ENCODE measurements at places on chromosomes 4 and X.

- DNase-seq: no peak
Measured at GRCh38 chr4:64158648-64159326, 250.5 kb downstream of the TECRL start.

- no peak for DNase-seq
Measured at GRCh38 chr4:150068300-150068960, 9.8 kb upstream of the DCLK2 start.

GRCh38 chr4:156377036-156377710 lies 423.5 kb upstream of the CTSO start:
- DNase-seq: no peak

DNA sequence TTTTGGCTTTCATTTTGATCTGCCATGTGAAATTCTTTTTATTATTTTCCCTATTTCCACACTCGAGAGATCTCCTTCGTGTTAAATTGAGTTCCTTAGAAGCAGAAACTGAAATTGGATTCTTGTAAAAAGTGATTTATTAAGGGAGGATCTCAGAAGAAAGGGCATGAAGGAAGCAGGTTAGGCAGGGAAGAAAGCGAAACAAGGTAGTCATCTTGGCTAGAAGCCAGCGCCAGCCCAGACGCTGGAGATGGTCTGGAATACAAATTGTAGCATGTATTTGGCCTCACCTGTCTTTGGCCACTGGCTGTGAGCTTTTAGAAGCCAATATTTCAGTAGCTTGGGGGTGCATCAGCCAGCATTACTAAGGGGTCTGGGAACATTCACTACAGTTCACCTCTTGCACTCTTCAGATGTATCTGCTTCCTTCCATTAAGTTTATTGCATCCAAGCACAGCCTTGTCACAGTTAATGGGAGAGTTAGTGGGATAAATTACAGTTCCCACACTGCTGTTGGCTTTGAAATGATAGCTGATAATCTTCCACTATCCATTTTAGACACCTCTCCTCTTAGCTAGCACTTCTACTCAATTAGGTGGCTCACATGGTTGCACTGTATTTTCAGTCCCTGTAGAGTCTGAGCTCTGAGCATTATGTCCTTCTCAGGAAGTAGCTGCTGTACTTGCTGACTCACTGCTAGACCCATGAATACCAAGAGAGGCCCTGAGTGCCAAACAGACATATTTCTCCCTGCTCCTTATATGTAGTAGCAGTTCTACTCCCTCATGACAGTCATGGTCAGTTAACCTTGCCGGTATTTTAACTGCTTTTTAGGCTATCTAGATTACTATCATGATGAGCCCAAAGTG lies 14.6 kb downstream of the GRXCR1 start:
- no peak for DNase-seq

- no peak for DNase-seq
Measured at GRCh38 chrX:41526925-41527324, 79.8 kb downstream of the NYX start.

GRCh38 chr4:48902266-48902665 lies 4.3 kb downstream of the OCIAD2 start:
- no peak for DNase-seq

DNA sequence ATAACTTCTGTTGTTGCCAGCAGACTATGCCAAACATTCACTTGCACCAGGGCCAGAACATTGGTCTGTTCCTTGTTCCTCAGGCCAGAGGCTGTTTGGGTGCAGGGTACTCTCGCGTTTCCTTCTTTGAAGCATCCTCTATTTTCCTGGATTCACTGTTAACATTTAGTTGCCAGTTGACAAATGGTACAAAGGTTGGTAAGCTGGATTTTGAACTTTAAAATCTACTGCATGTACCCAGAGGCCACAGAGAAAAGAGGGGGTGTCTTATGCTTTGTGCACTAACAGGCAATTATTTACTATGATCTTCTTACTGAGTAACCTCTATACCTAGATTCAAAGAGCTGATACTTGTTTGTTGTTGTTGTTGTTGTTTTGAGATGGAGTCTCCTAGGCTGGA lies 12.8 kb upstream of the SAT1 start:
- DNase-seq: no peak

DNA sequence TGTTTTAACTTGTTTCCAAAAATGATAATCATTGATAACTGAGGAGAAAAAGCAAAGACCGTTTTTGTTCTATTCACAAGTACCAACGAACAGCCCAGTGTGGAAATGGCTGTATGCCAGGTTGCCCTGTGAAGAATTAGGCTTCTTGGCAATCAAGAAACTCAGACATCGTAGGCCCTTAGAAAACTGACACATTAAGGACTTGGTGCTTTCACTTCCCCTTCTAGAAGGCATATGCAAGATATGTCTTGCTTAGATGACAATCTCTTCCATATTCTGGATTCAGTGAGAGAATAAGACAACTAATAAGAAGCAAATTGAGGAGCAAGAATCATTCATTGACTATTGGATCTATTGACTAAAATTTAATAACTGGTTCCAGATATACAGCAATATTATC lies 56.6 kb downstream of the ANAPC10 start:
- DNase-seq: no peak

DNA sequence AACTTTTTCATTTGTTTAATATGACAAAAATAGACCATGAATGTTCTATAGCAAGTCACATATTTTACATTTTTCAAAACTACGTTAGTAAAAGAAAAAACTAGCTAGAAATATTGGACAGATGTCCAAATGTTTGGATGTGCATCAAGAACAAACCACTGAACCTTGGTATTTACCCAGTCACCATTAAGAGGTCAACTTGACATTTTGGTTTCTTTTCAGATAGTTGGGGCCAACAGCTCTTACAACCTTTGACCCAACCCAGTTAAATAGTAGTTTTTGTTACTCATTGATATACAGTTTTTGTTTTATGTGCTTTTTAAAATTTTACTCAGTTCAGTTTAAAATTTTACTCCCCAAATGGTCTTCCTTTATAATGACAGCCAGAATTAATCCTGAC lies 238.7 kb upstream of the TET2 start:
- DNase-seq: no peak

DNA sequence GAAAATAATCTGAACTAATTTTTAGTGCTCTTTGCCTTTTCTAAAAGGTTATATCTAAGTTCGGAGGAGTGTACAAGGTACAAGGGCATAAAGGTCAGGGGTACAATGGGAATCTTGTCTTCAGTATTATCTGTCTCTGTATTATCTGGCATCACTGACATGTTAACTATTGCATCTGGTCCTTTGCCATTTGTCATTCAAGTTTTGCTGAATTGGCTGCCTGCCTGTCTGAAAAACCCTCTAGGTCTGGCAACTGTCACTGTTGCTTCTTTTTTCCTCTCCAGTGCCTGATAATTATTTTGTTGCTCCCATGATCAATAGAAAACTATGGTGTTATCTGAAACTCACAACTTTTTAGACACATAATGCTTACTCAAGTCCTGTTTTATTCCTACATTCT lies 112.5 kb upstream of the STK26 start:
- DNase-seq: no peak

GRCh38 chr4:84582302-84582987 lies 482 bp upstream of the CDS1 start:
- DNase-seq: peak; percentile 79

DNA sequence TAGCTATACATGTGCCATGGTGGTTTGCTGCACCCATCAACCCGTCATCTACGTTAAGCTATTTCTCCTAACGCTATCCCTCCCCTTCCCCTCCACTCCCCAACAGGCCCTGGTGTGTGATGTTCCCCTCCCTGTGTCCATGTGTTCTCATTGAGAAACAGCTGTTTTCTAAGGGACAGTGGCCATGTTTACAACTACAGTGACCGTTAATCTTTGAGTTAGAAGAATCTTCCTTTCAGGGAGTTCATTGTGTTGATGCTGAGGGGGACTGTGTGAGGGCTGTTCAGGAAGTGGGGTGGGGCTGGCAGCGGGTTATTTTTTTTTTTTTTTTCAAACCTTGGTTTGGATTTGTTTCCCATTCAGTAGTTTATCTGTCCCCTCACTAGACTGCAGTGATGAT lies 179.9 kb downstream of the NHS start:
- DNase-seq: no peak

- DNase-seq: no peak
Measured at GRCh38 chrX:78960888-78961287, 15.7 kb downstream of the P2RY10 start.

GRCh38 chrX:75522565-75523431 lies at the start of gene ZDHHC15:
Gene ZDHHC15 (minus strand): TSS chrX:75523037. CDS start chrX:75523024, 13 bp downstream.
- DNase-seq: peak; percentile 51

GRCh38 chrX:17039826-17040225 lies 93.4 kb downstream of the REPS2 start:
- DNase-seq: no peak

DNA sequence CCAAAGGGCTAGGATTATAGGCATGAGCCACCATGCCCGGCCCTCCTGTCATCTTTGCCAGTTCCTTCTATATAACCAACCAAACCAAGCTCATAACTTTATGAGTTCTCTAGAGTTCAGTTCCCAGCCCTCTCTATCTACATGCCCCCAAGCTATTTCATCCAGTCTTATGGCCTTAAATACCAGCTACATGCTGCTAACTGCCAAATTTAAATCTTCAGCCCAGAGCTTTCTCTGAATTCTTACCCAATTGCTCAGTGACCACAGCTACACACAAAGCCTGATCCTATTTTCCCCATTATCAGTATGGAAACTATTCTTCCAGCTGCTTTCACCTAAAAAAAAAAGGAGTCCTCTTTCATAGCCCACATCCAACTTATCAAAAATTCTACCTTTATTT lies 23.1 kb downstream of the TMEM184C start:
- DNase-seq: no peak

- no peak for DNase-seq
Measured at GRCh38 chr4:171473155-171473554, 340.0 kb upstream of the GALNTL6 start.

GRCh38 chr4:3768842-3769641 lies 2.9 kb downstream of the ADRA2C start:
- DNase-seq: no peak

DNA sequence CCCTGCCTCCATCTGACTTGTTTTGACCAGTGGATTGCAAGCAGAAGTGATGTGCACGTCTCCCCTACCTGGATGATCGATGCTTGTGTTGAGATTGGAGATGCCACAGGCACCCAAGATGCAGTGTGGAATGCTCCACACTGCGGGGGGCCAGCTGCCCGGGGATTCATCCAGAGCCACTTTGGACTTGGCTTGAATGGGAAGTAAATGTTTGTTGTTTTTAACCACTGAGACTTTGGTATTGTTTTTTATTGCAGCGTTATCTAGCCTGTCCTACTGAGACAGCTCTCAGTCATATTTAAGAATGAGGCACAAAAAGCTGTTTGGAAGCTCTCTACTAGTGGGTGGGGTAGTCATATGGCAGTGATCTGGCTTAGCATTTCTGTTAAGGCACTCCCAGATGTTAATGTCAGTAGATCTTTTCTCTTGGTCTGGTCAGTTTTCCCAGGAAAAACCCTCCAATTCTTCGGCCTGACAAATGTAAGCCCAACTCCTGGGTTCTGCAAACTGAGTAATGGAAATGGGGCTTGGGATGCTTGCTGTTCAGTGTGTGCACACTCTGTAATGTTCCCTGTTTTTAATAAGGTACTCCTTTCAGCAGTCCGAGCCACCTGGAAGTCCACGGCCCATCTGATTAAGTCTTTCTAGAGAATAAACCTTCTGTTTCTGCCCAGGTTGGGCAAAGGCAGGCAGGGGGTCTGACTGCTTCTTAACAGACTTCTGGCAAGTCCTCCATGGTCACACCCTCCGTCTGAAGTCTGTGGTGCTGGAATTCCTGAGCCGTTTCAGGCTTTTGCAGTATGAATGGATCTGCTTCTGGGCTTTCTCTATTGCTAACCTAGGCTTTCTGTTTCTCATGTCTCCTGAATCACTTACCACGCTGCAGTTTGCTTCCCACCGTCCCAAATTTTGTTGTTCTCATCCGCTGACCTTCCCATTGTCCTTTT lies 74.8 kb downstream of the WWC2 start:
- no peak for DNase-seq

DNA sequence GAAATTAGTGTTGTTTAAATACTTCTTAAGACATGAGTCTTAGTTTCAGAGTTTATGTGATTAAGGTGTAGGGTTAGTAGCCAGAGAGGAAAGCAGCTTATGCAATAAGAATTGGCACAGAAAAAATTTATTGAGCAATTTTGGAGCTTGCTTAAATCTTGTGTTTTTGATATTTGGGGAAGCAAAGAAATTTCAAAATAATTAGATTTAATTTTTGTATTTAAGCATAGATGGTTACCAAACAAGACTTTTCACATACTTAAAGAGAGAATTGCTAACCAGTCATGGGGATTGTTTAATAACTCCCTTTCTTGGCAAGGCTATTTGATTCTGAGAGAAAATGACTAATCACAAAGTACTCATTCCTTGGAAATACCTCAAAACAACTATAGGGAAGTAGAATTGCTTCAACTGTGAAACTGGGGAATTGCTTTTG lies 202.0 kb upstream of the GRID2 start:
- no peak for DNase-seq

- DNase-seq: no peak
Measured at GRCh38 chr4:187128222-187128621, 404.6 kb upstream of the FAT1 start.

- DNase-seq: no peak
Measured at GRCh38 chr4:36917413-36917812, 327.1 kb upstream of the NWD2 start.

DNA sequence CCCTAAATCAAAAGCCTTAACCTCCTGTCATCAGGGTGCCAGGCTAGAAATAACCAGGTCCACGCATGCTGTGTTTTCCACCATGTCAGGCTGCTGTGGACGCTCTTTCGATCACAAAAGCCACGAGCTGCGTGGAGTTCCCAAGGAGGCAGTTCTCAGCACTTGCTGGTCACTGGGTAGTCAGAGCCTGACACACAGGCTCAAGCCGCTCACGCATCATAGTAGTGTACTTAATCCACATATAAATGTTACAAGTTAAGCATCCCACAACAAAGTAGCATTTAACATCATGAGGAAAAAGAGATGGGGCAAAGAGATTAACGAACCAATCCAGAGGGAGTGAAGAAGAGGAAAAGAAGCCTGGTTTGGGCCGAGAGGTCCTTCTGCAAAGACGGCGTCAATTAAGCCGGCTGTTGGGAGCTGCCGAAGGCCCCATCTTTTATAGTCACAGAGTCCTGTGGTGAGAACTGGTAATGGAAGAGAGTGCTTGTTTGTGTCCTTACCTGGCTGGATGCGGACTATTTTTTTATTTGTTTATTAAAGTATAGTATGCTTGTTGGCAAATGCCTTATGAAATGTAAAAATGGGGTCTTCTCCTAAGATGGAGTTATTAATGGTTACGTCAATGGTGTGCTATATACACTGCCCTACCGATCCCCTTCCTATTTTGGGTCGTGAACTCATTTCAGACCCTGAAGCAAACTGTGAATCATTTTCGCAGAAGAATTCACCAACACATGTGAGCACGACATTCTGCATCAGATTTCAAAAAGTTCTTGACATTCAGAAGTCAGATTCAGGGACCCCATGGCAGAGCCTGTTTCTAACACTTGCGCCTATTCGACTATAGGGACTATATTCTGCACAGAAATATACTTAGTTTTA lies 675 bp downstream of the PRIMPOL start:
- no peak for DNase-seq

GRCh38 chr4:70908993-70909556 lies 6.9 kb downstream of the MOB1B start:
- DNase-seq: no peak

- no peak for DNase-seq
Measured at GRCh38 chr4:77578145-77578544, 27.5 kb upstream of the CXCL13 start.
